GM04503 (cell line): ENCODE measurements at places on chromosomes 2 and 18.

DNA sequence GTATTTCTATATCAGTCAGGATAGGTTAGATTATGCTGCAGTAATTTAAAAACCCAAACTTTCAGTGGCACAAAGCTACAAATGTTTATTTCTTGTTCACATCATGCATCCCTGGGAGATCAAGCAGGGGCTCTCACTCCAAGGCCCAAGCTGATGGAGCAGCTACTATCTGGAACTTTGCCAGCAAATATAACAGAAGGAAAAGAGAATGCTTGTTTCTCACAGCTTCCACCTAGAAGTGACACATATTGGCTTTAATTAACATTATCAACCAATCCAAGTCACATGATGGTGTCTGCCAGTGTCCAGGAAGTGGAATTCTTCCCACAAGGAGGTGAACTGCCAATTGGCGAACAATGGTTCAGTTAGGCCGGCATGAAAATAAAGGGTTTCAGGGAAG lies 306.9 kb downstream of the BCL11A start:
- DNase-seq: no peak

DNA sequence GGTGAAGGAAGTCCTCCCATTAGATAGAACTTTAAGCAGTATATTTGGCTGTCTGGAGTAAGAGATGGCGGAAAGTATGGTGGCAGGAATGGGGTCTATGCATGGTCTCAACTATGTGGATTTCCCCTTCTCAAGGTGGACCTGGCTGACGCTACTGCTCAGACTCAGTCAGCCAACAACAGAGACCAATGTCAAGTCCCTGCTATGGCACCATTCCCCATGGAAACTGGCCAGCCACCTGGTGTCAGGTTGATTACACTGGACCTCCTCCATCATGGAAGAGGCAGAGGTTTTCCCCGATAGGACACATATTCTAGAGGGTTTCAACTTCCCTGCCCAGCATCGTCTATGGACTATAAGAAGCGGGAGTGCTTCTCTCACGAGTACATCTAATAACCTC lies 8.6 kb upstream of the FAHD2A start:
- no peak for DNase-seq

DNA sequence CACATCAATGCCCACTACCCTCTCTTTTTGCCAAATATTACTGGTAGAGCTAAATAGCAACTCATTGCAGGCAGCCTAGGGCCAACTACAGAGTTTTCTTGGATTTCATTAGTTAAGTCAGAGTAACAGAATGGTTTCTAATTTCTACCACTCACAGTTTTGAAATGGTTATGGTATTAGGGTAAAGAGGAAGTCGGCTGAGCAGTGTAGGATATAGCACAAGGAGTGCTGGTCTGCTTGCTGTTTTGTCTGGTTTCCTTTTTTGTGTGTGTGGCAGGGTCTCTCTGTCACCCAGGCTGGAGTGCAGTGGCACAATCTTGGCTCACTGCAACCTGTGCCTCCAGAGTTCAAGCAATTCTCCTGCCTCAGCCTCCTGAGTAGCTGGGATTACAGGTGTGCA lies 289.2 kb upstream of the CCDC68 start:
- DNase-seq: no peak

- no peak for DNase-seq
These were observed 37.5 kb upstream of the SERPINB2 start for GRCh38 chr18:63850020-63850419.

- no peak for DNase-seq
These were observed 25.9 kb downstream of the SIGLEC15 start for GRCh38 chr18:45851161-45851925.

- DNase-seq: no peak
These were observed 107.6 kb downstream of the BIRC6 start for GRCh38 chr2:32464431-32464830.

- DNase-seq: no peak
These were observed 76.0 kb downstream of the NCK2 start for GRCh38 chr2:105820691-105821090.
